ENCODE measurements at places on chromosomes 2 and 18.

- no peak for DNase-seq
These were observed 83.6 kb downstream of the TRABD2A start for GRCh38 chr2:84797271-84797670.

DNA sequence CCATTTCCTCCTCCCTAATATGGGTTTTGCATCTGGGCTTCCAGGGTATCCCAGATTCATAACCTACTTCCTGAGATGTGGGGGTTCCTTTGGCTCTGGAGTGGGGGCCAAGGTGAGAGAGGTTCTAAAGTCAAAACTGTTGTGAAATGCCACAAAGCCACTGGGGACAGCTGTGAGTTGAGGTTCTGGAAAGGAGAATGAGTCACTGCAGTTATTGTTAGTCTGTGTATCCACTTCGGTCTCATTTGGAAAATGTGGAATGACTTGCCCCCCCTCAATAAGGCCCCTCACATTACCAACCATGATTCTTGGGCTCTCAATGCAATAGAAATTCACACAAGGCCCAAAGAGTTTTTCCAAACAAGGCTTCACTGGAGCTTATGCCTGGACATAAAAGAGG, 51.1 kb upstream of the LGALSL start:
- no peak for DNase-seq

- DNase-seq: no peak
These were observed 31.5 kb upstream of the HAAO start for GRCh38 chr2:42823744-42824453.

- DNase-seq: no peak
These were observed 51.8 kb downstream of the TFPI start for GRCh38 chr2:187502467-187502866.

GRCh38 chr18:23902396-23902795, 112.2 kb upstream of the TTC39C start:
- no peak for DNase-seq

- no peak for DNase-seq
These were observed 504 bp downstream of the ASAP2 start for GRCh38 chr2:9206991-9207640.

DNA sequence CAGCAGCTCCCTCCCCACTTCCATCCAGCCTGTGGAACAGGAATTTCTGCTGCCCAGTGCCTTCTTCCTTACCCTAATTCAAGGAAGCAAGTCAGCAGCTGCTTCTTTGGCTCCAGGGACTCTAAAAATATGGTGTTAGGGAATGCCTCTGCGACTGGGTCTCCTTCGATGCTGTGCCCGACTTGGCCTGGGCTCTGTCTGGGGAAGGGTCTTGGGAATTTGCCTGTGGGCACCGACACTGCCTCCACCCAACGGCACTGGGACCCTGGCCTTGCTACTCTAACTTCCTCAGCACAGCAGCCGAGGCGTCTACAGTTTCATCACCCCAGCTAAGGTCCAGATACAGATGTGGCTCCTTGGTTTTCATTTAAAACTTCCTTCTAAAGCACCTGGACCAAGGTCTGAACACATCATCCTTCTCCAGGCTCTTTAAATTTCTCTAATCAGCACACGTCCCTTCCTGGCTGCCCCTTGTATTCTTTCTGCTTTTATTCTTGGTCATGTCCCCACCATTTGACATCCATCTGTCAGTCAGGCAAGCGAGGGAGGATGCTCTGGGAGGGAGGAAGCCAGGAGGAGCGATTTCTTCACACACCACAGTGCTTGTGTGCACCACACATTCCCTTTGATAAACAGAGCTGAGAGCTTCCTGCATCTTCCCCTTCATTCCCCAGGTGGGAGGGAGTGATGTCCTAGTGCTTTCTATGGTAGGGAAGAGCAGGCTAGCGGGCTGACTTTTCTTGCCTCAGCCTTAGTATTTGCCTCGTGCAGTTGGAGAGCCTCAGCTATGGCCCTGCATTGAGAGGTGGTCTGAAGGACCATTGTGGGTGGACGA, 6.8 kb downstream of the LBH start:
- DNase-seq: no peak

DNA sequence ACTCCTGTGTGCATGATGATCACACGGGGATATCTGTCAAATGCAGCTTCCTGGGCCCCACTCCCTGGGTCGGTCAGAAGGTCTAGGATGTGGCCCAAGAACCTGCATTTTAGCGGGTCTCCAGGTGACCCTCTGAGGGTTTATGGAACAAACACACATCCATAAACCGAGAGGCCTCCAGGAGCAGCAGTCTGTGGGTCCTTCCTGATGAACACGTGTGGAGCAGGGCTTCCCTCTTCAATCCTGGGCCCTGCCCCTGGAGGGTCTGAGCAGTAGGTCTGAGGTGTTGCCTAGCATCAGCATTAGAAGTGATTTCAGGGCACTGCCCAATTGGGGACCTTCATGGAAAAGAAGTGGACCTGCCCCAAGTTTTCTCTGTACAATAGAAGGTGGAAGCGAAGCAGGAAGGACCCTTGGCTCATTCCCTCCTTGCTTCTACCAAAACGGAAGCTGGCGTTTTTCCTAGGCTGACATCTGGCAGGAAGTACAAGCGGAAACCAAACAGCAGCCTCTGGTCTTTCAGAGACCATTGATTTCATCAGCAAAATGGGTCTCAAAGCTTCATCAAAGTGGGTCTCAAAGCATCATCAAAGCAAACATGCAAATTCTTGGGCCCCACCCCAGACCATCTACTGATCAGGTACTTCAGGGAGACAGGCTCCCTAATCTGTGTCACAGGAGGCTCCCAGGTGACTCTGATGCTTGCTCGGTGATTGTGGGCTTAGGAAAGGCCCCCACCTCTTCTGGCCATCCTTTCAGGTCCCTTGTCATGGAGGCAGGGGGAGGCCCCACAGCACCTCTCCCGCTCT, 30.7 kb downstream of the INO80C start:
- no peak for DNase-seq

DNA sequence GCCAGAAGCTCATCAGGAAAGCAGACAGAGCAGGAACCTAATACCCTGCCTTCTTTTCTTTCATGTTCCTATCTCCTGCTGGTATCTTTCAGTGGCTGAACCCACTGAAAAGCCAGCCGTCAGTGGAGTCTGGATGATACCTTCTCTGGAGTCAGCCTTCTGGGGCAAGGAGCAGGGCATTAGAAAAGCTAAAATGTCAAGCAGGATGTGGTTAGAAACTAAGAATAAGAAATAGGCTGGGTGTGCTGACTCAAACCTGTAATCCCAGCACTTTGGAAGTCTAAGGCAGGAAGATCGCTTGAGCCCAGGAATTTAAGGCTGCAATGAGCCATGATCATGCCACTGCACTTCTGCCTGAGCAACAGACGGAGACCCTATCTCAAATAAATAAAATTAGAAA, 642.0 kb upstream of the FSHR start:
- no peak for DNase-seq

- DNase-seq: no peak
These were observed 62.5 kb upstream of the RAPGEF4 start for GRCh38 chr2:172673056-172673683.

DNA sequence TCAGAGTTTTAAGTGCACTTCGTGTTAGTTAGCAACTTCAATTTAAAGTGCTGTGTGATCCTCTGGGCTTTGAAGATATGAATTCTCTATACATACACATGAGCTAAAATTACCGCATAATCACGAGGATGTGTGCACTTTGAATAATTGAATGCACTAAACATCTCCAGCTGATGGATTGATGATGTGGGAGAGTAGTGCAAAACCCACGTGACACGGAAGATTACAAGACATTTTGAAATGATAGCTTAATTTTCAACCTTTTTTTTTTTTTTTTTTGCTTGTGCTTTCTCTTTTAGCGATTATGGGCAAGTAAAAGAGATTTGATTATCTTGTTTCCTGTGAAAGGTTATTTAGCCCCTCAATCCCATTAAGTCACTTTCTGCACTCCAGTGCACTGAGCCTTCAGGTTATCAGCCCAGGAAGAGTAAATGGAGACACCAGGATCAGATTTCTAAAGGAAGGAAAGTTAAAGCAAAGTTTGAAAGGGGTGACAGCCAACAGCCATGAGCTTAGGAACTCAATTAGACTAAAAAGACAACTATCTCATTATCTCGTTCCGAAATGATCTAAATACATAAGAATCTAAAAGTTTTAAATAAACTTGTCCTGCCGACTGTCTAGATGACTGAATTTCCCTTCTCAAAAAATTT, 81.6 kb downstream of the CDK15 start:
- DNase-seq: no peak

GRCh38 chr2:44100351-44100750, 68.3 kb upstream of the PPM1B start:
- peak; percentile 25 for DNase-seq

GRCh38 chr18:10055125-10055750, 141.4 kb downstream of the VAPA start:
- DNase-seq: no peak

- no peak for DNase-seq
These were observed 247.4 kb upstream of the RAB6C start for GRCh38 chr2:129731907-129732629.

DNA sequence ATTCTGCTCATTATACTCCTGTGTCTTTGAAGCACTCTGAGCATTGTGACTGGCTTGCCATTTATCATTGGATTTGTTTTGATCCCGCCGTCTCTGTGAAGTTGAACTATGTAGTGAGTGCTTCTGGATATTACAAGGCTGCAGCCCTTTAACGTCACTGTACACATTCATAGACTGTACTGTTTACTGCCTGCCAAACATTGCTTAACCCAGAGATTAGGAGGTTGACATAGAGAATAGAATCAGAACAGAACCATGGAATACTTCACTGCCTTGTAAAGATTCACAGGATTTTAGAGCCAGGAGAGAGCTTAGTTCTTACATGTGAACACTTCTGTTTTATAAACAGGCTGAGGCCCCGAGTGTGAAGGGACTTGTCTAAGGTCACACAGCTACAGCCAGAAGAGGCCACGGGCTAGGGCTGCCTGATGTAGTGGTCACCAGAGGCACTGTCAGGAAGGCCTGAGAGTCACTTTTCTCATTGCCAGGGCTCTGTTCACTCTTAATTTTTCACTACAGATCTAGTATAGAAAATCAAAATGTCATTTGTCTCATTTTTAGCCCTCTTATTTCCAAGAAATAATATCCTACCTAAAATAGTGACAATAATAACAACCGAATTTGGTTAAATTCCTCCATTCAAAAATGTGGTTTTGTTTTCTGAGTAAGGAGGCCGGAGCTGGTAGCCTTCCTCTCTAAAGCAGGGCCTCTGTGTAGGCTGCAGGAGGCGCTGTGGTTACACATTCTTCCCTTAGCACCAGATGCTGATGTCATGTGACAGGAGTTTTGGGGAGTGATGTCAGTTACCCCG, 87.9 kb downstream of the UGGT1 start:
- DNase-seq: peak; percentile 29

DNA sequence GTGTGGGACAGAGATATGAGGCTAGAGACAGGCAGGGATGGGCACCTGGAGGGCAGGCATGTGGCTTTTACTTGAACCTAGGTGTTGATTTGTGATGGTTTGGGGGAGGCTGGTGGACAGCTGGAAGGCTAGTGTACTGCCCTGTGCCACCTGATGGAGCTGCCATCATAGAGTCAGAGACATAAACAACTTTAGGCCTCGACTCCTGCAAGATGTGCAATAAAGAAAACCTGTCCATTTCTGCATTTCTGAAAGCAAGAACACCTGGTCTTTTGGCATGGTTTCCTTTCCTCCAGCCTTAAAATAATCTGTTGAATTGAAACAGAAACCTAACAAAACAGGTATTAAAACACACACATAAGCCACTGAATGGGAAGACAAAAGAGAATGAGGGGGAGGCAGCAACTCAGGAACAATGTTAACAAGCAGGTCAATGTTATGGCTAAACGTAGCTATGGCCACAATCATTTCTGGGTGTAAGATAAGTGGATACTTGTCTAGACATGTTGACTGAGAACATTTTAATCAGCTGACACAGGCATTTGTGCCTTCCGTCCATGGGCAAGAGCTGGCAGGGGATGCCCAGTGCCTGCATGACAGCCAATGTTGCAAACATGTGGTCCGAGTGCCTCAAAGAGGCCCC, 87.8 kb downstream of the KCTD1 start:
- no peak for DNase-seq

GRCh38 chr2:50820176-50820575, 211.8 kb downstream of the NRXN1 start:
- DNase-seq: no peak

DNA sequence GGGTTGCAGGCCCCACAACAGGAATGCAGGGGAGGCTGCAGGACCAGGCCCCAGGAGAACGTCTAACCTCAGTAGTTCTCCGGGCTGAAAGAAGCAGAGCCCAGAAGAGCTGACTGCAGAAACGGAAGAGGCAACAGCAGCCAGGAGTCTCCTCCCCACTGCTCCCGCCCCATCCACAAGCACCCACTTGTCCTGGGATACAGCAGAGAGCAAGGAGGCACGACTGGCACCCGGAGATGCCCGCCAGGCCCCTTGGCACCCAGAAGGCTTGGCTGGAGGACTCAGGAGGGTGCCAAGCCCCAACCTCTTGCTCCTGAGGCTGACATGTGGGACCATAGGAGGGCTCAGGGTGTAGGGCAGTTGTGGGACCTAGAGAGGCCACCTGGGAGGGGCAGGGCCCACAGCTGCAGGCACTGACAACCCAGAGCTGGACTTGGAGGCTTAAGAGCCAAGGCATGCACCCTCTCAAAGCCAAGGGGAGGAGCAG, 29.0 kb upstream of the TNS1 start:
- no peak for DNase-seq

GRCh38 chr2:61419570-61419969, 51.3 kb downstream of the USP34 start:
- no peak for DNase-seq

DNA sequence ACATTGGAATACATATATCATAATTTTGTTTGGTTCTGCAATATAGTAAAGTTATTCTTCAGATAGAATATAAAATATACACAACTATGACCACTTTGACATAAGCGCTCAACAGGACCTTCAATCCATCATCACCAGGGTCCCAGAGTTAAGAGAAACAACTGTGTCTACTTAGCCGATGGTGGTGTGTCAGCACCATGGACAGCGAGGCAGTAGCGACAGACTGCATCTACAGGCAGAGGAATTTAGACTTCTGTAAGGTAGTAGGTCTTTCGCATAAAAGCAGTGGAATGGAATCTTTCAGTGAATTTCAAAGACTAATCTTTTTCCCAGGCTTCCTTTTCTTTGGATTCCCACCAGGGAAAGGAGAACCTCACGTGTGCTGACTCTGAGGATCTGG, 20.5 kb upstream of the LRPPRC start:
- DNase-seq: peak; percentile 2

DNA sequence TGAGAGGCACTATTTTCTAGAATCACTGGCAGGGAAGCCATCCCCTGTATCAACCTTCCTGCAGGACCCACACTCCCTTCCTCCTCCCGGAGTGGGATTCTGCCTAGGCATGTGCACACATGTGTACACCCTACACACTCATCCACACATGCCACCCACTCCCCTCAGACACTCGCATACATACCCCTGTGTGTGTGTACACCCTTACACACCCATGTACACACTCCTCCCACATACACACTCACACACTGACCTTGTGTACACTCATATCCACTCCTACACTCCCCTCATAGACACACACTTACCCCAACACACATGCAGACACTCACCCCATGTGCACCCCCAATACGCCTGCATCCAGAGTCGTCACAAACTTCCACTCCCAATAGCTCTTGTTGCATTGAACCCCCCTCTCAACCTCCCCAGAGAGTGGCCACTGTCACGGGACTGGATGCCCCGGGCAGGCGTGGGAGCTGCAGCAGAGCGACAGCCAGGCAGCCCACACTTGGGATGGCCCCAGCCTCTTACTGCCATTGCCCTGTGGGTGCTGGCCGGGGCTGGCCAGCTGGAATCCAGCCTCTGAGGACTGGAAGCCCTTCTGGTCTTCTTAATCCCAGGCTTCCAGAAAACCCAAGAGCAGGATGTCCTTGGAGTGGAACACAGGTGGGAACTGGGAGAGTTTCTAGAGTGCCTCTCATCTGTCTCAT, 251.0 kb downstream of the LOXHD1 start:
- DNase-seq: no peak

GRCh38 chr2:181642086-181642485, 14.8 kb downstream of the CERKL start:
- no peak for DNase-seq
